ENCODE measurements at places on chromosomes 11 and 22.

DNA sequence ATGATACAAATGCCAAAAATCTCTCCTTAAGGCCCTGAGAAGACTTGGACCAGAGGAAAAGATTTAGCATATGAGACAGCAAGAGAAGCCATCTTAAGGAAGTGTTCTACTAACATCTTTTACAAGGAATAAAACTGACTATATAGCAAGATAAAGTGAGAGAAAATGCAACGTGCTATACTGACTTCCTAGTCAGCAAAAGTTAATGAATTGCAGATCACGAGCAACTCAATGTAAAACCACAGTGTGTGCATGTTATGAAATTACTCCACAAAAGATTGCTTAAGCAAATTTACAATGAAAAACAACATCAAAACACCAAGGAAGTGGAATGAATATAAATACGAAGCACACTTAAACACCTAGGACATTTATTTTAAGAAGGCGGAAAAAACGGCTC, 187.5 kb downstream of the CADM1 start:
- DNase-seq, result no peak

- no peak for DNase-seq
Measured at GRCh38 chr11:124762624-124763155, 600 bp upstream of the ESAM start.

- DNase-seq, result no peak
Measured at GRCh38 chr11:14381968-14382367, 23.0 kb upstream of the RRAS2 start.

- no peak for DNase-seq
Measured at GRCh38 chr11:5178046-5178837, 22.2 kb downstream of the OR51V1 start.

- no peak for DNase-seq
Measured at GRCh38 chr11:103709371-103709770, 327.1 kb upstream of the DDI1 start.

DNA sequence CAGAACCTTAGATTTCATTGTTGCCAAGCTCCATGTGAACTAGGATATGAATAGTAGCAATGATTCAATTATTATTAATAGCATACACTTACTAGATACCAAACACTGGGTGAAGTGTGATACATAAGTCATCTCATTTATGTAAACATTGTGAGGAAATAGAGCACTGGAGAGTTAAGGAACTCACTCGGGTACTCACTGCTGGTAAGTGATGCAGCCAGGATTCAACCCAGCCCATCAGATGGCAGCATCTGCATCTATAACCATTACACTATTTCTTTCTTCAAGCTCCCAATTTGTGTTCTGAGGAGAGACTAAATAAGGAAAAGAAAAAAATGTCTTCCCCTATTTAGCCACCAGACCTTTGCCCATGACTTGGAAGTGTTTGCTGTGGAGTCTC, 10.2 kb upstream of the ALG8 start:
- no peak for DNase-seq

DNA sequence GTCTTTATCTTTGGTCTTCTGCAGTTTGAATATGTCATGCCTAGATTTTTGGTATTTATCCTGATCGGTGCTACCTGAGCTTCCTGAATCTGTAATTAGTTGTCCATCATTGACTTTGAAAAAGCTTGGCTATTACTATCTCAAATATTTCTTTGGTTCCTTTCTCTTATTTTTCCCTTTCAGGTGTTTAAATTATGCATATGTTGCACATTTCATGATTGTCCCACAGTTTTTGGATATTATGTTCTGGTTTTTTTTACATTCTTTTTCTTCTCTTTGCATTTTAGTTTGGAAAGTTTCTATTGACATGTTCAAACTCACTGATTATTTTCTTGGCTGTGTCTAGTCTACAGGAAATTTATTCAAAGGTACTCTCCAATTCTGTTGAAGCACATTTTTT, 840.3 kb upstream of the LRRC4C start:
- DNase-seq, result no peak

DNA sequence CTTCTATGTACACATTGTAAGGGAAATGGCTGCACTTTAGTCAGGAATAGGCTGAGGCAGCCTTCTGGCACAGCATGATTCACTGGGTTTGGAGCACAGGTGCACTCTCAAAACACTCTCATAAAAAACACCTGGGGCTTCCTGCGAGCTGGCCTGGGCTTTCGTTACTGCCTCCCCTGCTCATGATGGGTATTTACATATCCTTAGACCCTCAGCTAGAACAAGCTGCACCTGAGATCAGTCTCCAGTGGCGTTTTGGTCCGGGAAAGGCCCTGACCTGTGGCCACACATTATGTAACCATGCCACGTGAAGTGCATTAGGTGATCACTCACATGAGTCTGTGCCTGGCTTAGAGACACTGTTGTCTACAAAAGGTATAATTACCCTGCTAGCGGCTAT, 321.7 kb downstream of the TMEM135 start:
- DNase-seq, result no peak

- DNase-seq, result no peak
Measured at GRCh38 chr22:26847816-26848215, 190.4 kb downstream of the MIAT start.

DNA sequence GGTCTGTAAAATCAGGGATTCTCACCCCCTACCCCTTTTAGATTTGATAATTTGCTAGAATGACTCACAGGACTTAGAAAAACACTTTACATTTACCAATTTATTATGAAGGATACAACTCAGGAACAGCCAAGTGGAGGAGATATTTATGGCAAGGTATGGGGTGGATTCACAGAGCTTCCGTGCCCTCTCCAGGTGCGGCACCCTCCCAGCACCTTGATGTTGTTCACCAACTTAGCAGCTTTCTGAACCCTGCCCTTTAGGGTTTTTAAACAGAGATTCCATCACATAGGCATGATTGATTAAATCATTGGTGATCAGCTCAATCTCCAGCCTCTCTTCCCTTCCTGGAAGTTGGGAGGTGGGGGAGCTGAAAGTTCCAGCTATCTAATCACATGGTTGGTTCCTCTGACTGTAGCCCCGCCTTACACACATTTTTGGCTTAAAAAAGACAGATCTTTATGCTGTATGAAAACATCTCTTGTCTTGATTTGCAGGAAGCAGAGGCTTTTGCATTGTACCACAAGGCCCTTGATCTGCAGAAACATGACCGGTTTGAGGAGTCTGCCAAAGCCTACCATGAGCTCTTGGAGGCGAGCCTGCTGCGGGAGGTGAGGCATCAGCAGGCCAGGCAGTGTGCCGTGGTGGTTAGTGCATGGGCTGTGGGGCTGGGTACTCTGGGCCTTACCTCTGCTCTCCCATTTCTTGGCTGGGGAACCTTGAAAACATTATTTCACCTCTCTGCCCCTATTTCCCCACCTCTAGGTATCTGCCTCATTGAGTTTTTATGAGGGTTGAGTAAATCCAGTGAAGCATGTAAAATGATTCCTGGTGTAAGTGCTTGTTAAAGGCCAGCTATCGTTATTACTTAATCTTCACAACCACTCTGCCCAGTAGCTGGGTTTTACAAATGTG, 27.0 kb downstream of the CABIN1 start:
- peak; percentile 38 for DNase-seq

DNA sequence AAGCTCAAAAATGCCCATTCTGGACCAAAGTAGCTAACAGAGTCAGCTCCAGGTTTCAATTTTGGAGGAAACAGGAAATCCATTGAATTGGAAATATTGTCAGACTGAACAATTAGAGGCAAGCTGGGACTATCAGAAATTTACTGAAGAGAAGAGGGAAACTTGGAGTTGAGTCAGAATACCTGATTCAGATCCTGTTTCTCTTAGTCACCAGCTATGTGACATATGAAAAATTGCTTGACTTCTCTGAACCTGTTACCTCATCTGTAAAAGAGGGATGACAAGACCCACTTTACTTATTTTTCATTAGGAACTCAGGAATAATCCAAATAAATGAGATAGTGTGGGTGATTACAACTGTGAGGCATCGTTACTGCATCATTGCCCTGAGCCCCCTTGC, 148.9 kb upstream of the CADM1 start:
- DNase-seq, result no peak

- DNase-seq, result no peak
Measured at GRCh38 chr11:134541355-134541754, 129.3 kb upstream of the B3GAT1 start.

DNA sequence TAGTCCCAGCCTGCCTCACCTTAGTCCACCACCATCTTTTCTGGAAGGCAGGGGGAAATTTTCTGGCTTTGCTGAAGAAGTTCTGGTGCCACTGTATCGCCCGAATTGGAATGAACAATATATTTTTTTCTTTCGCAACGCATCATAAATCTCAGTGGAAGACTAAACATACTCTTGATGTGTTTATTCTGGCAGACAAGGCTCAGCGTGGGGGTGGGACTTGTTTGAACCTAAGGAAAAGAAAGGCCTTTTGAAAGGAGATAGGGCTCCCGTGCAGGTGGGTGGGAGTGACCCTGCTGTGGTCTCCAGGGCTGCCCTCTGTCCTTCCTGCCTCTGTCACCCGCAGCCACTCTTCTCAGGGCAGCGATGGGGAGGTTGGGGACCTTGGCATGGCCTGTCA, 42.5 kb downstream of the CD82 start:
- no peak for DNase-seq

DNA sequence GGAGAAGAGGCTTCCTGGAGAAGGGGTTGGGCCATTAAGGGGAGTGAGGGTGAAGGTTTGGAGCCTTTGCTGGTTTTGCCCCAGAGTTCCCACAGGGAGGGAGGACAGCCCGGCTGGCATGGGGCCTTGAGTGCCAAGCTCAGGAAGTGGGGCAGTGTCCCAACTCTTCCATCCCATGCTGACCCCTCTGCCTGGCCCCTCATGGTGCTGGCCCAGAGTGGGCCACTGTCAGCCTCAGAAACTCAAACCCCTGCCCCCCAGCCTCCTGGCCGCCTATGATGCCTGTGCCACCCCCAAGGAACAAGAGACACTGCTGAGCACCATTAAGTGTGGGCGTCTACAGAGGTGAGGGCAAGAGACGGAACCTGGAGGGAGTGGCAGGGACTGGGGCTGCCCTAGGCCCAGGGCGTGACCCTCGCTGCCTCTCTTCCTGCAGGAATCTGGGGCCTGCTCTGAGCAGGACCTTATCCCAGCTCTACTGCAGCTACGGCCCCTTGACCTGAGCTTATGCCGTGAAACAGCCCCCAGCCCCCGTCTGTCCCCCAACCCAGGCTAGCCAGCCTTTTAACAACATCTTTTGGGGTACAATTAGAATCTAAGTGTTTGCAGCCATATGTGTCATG, 5.4 kb downstream of the MUS81 start:
- DNase-seq, result no peak

DNA sequence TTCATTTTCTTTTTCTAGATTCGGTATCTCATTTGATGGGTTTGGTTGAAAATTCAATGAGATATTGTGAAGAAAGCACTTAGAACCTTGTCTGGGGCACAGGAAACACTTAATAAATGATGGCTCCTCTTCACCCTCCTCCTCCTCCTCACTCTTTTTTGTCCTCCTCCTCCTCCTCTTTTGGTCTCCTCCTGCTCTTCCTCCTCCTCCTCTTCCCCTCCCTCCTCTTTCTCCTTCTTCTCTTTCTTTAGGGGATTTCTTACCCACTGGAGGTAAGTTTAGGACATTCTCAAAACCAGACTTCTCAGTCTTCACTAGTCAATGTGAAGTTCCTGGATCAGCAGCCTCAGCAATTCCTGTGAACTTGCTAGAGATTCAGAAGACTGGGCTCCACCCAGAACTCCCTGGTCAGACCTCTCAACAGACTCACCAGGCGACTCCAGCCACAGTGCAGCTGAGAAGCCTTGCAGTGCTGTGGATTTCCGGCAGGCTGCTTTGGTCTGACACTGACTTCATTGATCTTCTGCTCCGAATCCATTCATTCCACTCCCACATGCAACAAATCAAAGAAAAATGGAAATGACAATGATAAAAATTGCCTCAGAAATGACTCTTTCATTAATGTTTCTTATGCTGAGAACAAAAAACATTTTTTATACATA, 368.6 kb upstream of the B3GAT1 start:
- DNase-seq, result no peak

GRCh38 chr11:74012074-74012809, 3.4 kb upstream of the UCP3 start:
- DNase-seq, result no peak

DNA sequence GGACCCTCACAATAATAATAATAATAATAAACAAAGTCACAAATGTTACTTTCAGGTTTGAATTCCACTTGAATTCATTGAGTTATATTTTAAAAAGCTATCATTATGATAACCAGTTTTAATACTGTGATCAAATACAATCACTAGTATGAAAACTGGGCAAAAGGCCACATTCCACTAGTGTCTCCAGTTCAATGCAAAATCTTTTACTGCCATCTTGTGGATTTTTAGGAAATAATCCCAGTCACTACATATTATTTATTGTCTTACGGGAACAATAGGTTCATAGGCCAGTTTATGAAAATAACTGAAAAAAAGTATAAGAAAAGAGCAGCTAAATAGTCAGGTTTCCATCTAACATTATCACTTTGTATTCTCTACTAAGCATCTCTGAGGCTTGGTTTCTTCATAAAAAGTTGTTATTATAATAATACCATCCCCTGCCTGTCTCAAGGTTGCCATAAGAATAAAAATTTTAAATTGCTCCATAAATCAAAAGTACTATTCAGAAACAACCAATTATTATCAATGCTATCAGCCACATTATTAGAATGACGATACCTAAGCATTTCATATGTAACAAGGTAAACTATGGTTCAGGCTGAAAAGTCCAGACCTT, 533.9 kb upstream of the CCDC90B start:
- DNase-seq, result peak; percentile 19

Measured in CD4-positive, alpha-beta T cell treated with Interleukin-1 beta for 1 hour (primary cell).